Fibroblast of gingiva (primary cell): ENCODE measurements at places on chromosomes 5 and 9.

- no peak for DNase-seq
Measured at GRCh38 chr9:130423272-130423671, 21.5 kb upstream of the ASS1 start.

- DNase-seq = no peak
Measured at GRCh38 chr5:127216898-127217675, 73.5 kb upstream of the MEGF10 start.

- DNase-seq = no peak
Measured at GRCh38 chr5:18745042-18745987, 1111.1 kb downstream of the TAF11L14 start.

- no peak for DNase-seq
Measured at GRCh38 chr5:150174285-150174684, 7.7 kb downstream of the CDX1 start.

GRCh38 chr5:32503261-32503660 lies 58.7 kb upstream of the ZFR start:
- DNase-seq = no peak

DNA sequence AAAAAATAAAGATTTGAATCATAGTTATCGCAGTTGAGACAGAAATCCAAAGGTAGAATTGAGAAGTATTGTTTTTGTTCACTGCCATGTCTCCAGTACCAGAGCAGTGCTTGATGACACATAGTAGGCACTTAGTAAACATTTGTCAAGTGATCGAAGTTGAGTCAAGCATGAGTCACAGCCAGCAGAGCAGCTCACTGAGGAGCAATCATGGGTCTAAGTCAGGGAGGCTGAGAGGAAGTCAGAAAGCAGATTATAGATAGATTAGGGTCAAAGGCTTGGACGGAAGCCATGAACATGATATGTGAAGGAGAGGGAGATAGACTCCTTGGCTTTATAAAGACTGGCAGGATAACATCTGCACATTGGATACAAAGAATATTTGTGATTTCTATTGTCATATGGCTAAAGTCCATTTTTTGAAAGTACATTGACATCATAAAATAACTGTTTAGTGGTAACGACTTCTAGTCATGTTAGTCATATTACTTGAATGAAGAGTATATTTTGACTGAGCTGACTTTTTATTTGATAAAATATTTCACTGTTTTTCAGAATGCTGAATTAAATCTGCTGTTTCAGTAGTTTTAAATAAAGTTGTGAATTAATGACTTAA lies 168.5 kb downstream of the RAB3C start:
- DNase-seq = no peak

DNA sequence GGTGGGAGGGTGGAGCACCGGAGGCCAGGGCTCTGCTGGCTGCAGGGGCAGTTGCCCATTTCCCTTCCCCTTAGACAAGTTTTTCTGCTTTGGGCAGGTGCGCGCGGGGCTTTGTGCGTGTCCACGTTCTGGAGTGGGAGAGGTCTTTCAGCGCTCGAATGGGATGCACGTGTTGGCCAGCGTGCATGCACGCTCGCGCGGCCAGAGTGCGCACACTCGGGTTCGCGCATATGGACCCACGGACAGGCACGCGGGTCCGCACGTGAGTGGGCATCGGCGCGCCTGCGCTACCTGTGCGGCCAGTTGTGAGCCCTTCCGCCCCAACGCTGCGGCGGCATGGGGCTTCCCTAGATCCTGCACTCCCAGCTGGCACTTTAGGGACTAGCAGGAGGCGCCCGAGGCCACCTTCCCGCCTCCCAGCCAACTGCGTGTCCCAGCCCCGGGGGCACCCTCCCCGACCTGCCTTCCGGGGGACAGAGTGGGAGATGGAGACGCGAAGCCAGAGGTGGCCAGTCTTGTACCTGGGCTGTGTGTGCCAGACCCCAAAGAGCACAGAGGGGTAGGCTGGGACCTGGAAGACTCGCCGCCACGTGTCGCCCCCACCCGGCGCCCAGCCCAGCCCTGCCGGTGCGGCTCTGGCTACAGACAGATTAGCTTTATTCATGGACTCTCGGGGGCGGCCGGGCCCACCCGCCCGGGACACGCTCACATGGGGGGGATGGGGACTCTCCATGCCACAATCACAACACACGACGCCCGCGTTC lies 9.8 kb upstream of the GPRIN1 start:
- DNase-seq = no peak

GRCh38 chr9:16121601-16122286 lies 568.9 kb downstream of the CCDC171 start:
- DNase-seq = no peak

DNA sequence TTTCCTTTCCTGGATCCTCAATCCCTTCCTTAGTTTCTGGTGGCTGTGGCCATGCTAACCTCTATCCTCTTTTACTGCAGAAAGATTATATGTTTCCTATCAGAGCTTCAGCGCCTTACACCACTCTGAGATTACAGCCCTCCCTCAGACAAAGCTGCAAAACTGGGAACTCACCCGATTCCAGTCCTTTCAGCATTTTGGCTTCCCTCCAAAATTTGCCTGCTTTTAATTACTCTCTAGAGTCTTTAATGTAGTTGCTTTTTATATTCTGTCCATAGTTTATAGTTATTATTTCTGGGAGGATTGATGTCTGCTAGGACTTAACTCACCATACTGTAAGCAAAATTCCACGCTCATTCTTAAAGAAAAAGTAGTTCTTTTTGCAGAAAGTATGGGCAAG lies 110.2 kb downstream of the NSG2 start:
- DNase-seq = no peak

DNA sequence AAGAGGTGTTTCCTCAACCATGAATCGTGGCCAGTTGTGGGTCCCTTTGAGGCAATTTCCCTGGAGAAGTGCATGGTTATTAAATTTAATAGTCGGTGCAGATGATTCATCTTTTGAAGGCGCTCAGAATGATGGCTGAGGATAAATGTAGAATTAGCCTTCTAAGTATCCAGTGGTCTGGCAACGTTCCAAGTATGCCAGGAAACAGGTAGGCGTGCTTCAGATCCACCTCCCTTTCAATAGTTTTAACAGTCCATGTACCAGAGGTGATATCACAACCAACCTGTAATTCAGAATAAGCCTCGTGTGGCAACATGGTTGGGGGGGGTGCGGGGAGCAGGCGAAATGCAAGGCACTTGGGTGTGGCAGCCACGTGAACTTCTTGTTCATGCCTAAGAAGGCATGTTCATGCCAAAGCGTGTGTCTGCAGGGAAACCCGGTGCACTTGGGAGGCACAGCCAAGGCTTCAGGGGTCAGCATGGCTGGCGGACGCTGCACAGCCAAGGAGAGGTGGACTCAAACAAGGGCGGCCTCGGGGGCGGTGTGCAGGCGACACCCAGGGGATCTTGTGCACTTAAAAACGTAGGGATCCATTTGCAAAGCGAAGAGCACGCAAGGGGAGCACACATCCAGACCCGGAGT lies 5.2 kb upstream of the NKD2 start:
- DNase-seq = no peak

DNA sequence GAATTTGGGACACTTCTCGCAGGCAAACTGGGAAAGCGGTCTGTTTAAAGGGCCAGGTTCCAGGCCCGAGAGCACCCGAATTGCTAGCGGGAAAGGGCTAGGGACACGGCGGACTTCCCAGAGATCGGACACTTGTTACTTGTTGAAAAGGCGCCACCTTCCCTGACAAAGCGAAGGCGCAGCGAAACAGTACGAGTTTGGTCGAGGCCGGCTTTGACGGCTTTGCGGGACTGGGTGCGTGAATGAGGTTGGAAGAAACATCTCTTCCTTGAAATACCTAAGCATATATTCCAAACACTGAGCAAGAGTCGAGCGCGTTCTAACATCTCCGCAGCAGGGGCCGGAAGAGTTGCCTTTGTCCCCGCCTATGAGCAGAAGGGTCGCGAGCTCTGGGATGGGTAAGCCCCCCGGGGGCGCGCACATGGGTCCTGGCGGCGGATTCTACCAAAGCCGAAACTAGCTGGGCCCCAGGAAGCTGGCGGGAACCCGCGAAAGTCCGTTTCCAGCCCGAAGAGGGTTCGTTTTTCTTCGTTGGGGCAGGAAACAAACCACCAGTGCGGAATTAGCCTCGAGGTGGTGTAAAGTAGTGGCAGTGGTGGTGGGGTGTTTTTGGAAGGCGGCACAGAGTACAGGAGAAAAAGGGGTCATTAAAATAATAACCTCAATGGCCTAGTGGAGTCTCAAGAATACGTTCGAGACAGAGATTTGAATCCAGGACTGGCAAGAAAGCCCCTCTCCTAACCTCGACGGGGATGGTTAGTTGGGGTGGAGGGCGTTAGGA lies 1.5 kb downstream of the GDNF start:
- peak; percentile 12 for DNase-seq

DNA sequence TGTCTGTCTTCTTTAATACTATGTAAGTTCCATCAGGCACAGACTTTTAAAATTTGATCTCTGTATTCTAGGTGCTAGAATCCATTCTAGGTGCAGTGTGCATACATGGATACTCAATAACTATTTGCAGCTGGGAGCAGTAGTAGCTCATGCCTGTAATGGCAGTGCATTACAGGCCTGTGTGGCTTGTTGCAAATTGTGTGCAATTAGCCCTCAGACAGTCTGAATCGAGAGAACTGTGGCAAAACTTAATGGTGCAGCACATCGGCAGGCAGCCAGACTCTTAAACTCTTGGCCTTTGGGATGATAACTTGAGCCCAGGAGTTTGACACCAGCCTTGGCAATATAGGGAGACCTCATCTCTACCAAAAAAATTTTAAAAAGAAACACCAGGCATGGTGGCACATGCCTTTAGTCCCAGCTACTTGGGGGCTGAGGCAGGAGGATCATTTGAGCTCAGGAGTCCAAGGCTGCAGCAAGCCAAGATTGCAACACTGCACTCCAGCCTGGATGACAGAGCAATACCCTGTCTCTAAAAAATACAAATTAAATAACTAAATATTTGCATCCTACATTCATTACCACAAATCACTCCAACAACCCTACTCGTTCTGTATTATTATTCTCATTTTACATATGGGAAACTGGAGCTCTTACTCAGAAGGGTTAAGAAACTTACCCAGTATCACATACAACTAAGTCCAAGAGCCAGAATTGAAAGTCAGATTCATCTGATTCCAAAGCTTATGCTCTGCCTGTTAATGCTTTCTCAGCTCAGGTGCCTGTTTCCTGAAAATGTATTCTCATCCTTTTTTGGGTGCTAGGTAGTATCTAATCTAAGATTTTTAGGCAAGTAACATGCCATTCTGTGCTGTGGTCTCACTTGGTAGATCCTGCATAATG lies 30.1 kb downstream of the PRKACG start:
- DNase-seq = no peak

DNA sequence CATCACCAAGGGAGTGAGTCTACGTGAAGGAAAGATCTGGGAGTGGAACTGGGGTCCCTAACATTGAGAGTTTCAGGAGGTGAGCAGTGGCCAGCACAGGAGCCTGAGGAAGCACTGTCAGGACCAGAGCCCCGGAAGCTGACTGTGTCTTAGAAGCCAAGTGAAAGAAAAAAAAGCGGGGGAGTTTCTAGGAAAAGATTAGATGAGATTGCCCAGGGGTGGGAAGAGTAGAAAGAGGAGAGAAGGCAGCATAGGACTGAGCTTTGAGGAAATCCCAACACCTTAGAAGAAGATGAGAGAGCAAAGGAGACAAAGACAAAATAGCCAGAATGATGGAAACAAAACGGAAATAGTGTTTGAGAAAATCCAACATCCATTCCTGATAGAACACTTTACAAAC lies 37.0 kb upstream of the LRRTM2 start:
- DNase-seq = no peak

GRCh38 chr9:73148447-73148937 lies 3.2 kb upstream of the ANXA1 start:
- peak; percentile 70 for DNase-seq

- no peak for DNase-seq
Measured at GRCh38 chr9:8088477-8088876, 288.9 kb upstream of the DMAC1 start.

DNA sequence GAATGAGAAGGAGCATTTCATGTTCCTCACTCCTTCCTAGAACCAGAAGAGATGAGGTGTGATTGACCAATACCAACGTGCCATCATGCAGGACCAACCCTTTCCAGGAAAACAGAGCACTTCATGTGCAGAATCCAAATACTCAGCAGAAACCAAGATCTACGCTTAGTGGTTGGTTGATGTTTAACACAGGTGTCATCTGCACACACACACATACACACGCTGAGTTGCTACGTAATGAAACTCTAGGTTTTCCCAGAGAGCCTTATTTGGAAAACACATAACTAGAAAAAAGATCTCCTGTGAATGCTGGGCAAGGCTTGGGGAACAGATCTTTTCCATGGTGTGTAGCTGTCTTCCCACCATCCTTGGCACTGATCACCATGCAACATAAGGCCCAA lies 21.1 kb upstream of the ZNF622 start:
- DNase-seq = no peak

- no peak for DNase-seq
Measured at GRCh38 chr9:90505695-90506094, 136.9 kb downstream of the DIRAS2 start.
